SIG-M5 (cell line): ENCODE measurements at places on chromosomes 6 and 20.

DNA sequence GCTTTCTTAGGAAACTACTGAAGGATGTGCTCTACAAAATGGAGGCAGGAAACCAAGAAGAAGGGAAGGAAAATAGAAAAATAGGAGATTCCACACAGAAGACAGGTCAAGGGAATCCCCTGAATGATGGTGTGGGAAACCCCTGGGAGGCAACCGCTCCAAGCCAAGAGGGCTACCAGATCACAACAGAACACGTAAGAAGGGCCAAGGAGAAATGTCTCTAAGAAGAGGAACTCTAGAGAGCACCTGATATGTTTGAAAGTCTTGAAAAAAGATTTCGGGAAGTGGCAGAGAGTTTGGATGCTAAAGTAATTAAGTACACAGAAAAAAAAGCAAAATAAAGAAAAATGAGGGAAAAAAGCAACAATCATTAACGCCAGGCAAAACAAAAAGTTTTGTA lies 7.1 kb downstream of the KIF13A start:
- DNase-seq: no peak

DNA sequence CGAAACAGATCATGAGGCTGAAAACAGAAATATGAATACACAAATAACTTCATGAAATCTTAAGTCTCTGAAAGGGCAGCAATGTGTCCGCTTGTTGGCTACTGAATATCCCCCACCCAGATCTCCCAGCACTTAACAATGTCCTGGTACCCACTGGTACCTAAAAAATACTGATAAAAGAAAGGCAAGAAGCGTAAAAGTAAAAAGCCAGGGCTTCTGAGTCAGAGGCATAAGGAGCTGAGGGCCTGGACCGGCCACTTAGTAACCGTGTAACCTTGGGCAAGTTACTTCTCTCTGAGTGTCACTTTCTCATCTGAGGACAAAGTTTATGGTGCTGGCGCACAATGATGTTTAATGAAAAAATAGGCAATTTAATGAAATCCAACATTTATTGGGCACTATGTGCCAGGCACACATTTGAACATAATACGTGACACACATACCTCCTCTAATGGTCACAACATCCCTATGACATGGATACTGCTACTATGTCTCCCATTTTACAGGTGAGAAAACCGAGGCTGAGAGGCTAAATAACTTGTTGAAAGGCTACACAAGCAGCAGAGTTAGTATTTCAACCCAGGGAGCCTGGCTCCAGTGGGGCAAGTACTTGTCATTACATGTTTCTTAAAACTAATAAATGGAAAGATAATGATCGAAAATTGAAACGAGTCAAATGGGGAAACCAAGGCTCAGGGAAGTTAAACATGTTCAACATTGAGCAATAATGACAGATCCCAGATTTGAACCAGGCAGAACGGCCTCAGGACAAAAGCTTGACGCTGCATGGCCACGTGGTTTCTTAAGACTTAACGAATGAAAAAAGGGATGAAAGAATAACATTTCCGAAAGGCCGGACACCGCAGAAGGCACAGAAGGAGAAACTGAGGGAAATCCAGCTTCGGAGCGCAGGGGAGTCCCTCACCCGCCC lies 828 bp downstream of the TP53RK start:
- no peak for DNase-seq

DNA sequence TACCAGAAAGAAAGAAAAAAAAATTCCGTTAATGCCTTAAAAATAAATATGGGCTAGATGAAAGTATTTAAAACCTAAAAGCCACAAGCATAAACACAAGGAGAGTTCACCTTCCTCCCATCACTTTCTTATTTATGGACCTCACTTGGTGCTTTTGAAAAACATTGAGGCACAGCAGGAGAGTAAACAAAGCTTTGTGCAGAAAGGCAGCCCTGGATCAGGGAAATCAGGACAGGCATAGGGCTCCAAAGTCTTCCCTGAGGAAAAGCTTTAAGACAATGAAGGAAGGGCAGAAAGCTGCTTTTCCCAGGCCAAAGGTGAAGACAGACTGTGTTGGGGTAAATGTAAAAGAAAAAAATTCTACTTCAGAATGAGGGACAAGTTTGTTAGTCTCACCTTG lies 207.9 kb downstream of the CLVS2 start:
- DNase-seq: no peak

DNA sequence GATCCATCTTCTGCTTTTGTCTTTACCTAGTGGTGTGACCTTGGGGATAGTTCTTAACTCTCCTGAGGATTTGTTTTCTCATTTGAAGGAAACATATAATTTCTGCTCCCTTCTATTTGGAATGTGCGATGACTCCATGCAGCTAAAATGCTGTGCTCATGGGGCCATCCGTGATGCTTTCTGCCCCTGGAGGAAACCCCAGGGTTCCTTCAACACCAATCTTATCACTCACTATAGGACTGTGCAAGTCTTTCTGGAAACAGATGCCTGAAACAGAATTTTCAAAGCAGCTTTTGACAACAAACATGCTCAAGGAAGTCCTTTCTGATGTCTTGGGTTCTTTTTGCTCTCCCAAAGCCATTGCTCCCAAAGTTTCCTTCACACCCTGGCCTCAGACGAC lies 128.8 kb upstream of the GGTLC1 start:
- no peak for DNase-seq

DNA sequence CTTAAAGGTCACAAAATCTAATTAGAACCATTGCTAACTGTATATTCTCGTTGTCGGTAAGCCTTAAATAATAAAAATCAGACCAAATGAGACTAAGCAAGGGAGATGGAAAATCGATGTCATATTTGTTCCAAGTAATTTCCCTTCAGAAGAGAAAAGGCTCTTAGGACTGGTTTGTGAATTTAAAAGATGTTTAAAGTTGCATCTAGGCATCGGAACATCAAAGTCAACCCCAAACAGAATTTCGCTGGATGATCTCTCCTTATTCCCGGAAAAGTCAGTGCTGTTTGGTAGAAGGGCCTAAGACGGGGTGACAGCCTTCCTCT lies 63.8 kb downstream of the NPEPL1 start:
- DNase-seq: no peak
